Stimulated activated CD4-positive, alpha-beta T cell treated with anti-CD3 and anti-CD28 coated beads, TNF-alpha, amount 100 ng/mL, for 1 hour (primary cell): ENCODE measurements at places on chromosomes 2 and 18.

GRCh38 chr2:16160281-16161084 is 220.1 kb downstream of the MYCN start:
- no peak for DNase-seq

- DNase-seq, result no peak
Measured at GRCh38 chr18:44823782-44824181, 143.1 kb downstream of the SETBP1 start.

DNA sequence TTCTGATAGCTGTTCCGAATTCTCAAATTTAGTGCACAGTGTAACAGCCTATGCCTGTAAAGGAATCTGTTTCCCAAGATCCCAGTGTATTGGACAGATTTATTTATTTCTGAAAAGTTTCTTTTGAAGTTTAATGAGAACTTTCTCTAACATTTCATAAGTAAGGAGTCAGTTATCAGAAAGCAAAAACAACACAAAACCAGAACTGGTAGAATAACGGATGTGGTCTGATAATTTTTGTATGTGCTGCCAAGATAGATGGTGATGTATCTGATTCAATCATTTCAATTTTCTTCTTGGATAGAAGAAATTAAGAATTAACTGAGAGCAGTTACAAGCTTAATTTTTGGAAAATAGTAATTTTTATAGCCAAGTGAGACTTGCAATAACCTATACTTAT is 374.3 kb downstream of the SOCS6 start:
- no peak for DNase-seq

- no peak for DNase-seq
Measured at GRCh38 chr2:199624958-199625357, 167.2 kb upstream of the SATB2 start.

DNA sequence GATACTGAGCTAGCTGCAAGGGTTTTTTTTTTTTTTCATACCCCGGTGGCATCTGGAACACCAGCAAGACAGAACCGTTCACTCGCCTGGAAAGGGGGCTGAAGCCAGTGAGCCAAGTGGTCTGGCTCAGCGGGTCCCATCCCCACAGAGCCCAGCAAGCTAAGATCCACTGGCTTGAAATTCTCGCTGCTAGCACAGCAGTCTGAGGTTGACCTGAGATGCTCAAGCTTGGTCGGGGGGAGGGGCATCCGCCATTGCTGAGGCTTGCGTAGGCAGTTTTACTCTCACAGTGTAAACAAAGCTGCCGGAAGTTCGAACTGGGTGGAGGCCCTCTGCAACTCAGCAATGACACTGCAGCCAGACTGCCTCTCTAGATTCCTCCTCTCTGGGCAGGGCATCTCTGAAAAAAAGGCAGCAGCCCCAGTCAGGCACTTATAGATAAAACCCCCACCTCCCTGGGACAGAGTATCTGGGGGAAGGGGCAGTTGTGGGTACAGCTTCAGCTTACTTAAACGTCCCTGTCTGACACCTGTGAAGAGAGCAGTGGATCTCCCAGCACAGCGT is 5.1 kb upstream of the MIB1 start:
- no peak for DNase-seq

- DNase-seq, result no peak
Measured at GRCh38 chr2:104412384-104412783, 441.5 kb upstream of the POU3F3 start.

- no peak for DNase-seq
Measured at GRCh38 chr2:222102575-222103349, 196.0 kb downstream of the PAX3 start.

DNA sequence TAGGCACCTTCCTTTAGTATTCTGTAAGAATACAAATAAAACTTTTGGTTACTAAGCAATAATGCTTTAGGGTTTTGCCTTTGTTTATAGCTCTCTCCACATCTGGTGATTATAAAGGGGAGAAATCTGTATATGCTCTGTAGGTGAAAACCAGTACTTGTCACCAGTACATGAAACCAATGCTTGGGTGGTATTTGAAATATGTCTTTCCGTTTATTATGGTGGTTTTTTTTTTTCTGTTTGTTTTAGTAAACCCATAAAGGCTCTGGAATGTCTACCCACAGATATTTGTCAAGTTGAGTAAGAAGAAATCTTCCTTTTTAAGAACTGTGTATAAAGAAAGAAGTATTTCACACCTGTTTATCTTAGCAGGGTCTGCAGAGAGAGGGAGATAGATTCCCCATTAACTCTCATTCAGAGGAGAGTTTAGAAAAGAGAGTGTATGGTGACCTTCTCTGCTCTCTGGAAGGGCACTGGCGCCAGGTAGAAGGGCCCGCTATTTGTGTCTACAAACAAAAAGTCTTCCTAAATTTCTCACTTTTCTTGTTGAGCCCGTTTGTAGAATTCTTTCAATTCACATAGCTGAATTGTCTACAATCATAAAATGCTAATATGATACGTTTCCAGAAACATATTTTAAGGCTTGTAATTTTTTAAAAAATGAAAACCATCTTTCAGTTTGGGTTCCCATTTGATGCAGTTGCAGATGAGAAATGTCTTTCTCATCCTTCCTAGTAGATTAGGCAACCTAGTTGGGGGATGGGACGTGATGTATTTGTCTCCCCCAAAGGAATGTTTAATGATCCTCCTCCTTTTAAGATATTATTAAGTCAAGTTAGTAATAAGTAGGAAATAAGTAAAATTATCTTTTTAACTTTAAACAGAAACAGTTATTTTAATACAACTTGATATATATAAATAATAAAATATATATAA is 33.9 kb downstream of the MAP3K20 start:
- DNase-seq, result no peak

DNA sequence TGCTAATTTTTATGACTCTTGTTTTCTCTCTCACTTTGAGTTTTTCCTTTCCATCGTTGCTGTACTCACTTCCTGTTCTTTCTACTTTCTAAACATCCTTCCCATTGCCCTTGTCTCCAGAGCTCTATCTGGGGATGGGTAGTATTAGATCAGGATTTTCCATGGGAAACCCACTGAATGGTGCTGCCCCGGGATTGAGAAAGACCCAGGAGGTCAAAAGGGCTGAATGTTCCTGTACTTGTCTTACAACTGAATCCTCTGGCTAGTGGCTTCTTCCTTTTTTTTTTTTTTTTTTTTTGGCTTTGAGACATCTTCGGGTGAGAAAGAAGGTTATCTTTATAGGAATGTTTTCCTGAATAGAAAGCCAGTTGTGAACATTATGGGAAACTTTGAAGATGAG is 364.8 kb upstream of the SLC14A2 start:
- no peak for DNase-seq

GRCh38 chr2:224392545-224392944 is 9.4 kb downstream of the FAM124B start:
- DNase-seq, result no peak

DNA sequence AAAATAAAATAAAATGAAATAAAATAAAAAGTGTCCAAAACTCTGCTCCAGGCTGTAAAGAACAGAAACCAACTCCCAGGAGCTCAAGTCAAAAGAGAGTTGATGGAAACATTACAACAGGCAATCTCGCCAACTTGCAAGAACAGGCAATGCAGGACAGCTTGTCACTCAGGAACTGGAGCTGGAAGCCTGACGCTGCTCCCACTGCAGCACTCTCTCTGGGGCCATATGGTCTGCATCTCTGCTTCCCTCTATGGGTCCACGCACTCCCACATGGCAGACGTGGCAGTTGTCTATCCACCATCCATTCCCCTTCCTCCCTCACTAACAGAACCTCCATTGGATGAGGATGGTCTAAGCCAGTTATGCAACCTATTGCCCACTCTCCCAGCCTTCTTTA is 23.3 kb upstream of the ARPC2 start:
- DNase-seq, result no peak

DNA sequence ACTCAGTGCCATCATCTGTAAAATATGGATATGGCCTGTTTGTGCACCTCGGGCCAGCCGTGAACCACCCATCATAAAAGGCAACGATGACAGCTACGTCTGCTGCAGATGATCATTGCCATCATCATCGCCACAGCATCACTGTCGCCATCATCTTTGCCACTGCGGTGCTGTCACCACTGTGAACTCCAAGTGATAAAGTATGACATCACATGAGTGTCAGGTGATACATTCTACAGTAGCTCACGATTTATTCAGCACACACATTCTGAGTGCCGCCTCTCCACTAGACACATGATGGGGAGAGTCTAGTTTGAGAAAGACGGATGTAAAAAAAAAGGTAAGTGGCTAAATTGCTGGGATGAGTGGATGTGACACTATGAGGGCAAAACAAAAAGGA is 755.4 kb upstream of the RAB6C start:
- no peak for DNase-seq

GRCh38 chr2:99444222-99444621 is 45.6 kb downstream of the REV1 start:
- DNase-seq, result no peak
